ENCODE measurements at places on chromosomes 13 and 19.
A peak's percentile ranks its signal among the peaks of the same experiment; 100 is the strongest.

DNA sequence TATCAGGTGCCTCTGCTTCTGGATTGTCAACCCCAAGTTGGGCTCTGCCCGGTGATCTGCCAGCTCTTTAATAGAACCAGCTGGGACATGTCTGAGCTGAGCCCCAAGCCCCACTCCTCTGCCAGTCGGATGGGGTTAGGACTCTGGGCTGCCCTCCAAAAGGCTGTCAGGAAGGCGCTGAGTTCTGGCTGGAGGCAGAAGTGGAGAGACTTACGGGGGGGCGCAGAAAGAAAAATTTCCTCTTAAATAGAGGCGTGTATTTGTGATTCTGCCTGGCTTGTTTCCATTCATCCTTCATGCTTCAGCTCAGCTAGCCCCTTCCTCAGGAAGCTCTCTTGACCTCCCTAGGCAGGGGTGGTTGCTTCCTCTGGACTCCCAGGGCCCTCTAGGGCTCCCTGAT lies 985 bp upstream of the KCNK6 start:
- DNase-seq, result no peak

- peak; percentile 29 for DNase-seq
Observed at GRCh38 chr13:114128624-114129522, 3.5 kb downstream of the RASA3 start.

DNA sequence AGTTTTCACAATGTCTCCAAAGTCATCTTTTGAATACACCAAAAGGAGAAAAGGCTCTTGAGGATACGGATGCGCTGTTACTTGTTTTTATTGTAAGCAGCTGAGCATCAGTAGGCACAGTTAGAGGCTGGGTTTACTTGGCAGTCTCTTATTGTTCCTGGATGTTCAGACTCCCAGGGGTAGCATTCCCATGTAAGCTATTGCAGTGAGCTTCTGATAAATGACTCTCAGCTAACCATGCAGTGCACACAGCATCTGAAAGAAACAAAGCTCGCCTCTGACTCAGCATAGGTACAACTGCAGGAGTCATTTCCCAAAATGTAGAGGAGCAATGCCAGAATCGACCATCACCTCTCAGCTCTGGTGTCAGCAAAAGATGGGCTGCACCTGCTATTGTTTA lies 84.8 kb downstream of the DCT start:
- DNase-seq, result no peak

DNA sequence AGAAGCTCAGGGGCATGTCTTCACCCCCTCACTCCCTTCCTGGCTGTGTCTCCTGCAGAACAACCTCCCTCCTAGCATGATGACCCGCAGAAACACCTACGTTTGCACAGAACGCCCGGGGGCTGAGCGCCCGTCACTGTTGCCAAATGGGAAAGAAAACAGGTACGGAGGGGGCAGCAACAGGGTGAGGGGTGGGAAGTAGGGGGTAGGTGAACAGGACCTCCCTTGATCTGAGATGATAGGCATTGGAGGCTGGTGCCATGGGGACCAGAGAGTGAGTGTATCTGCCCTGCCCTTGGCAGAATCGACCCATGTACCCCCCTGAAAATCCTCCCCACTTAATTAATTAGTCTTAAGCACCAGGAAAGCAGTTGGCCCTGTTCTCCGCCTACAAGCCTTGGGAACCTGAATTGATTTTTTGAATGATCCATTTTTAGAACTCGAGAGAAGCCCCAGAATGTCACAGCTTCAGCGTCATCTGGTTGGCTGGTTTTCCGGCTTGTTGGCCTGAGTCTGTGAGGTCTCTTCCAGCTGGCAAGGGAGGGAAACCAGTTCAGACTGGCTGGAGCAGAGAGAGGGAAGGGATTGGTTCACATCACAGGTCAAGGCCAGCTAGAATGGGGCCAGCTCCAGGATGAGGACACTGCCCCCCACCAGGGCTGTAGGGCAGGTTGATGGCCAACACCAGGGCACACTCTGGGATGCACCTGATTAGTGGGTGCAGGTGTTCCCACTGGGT lies 28.2 kb downstream of the CKM start:
- peak; percentile 84 for DNase-seq

DNA sequence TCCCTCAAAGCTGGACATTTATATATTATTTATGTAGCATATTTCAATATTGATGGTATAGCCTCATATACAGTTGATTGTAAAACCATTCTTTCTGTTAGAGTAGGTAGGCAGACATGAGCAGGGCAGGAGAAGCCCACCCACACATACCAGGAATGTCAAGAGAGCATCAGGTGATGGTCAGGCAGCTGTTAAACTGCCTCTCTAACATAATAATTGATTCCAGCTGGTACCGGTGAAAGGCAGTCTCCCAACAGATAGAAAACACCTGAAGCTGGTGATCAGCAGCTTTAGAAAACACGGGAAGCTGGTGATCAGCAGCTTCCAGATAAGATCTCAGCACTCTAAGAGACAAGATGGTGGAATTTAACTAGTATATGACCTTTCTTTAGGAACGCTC lies 132.9 kb downstream of the SLITRK6 start:
- DNase-seq, result no peak

- no peak for DNase-seq
Observed at GRCh38 chr13:35484384-35484783, 7.9 kb upstream of the MAB21L1 start.
